ENCODE measurements at places on chromosomes 12 and 14. TPM values are rescaled to one million over a fixed set of nuclear protein-coding genes. Genes with fewer than 3 reads are reported as not detected.

SLC10A1 gene
- total RNA-seq: not detected

JDP2 gene
- 63.8 TPM for total RNA-seq

MIP gene
- total RNA-seq: not detected

TOMM20L gene
- not detected for total RNA-seq

GPRC5D gene
- total RNA-seq: not detected

PTPRB gene
- 0.38 TPM for total RNA-seq

AICDA gene
- not detected for total RNA-seq

NKX2-1 gene
- 4.1 TPM for total RNA-seq

PLCZ1 gene
- total RNA-seq: not detected

ESR2 gene
- under 0.01 TPM for total RNA-seq

OR4E2 gene
- not detected for total RNA-seq

TPH2 gene
- not detected for total RNA-seq

ABHD12B gene
- not detected for total RNA-seq

SLCO1B1 gene
- total RNA-seq: not detected

FAR2 gene
- total RNA-seq: 1.5 TPM

LRRC43 gene
- under 0.01 TPM for total RNA-seq

NUDT14 gene
- total RNA-seq: 45.4 TPM

SSTR1 gene
- total RNA-seq: not detected

CLEC2A gene
- total RNA-seq: not detected

ANAPC7 gene
- total RNA-seq: 44.4 TPM

MMP17 gene
- total RNA-seq: 4.5 TPM

AHSA1 gene
- 137 TPM for total RNA-seq

IGFBP6 gene
- total RNA-seq: 75.5 TPM

LIN7A gene
- not detected for total RNA-seq

TRPV4 gene
- 0.51 TPM for total RNA-seq

CISTR gene
- not detected for total RNA-seq

PLEKHD1 gene
- 0.26 TPM for total RNA-seq

CCDC38 gene
- total RNA-seq: 0.13 TPM

SLC39A5 gene
- 0.13 TPM for total RNA-seq

MGST1 gene
- total RNA-seq: 87.7 TPM

MYH7 gene
- not detected for total RNA-seq

ERP27 gene
- not detected for total RNA-seq

SLC8A3 gene
- total RNA-seq: under 0.01 TPM

LRRC9 gene
- not detected for total RNA-seq

TPCN1 gene
- total RNA-seq: 9.0 TPM

CPNE6 gene
- not detected for total RNA-seq

CAPZA3 gene
- not detected for total RNA-seq

WNT5B gene
- 0.79 TPM for total RNA-seq

KCNA1 gene
- total RNA-seq: not detected

ARHGAP9 gene
- total RNA-seq: not detected

NPFF gene
- not detected for total RNA-seq

TAC3 gene
- total RNA-seq: not detected

ACOT4 gene
- total RNA-seq: 0.26 TPM

IRAK3 gene
- 1.6 TPM for total RNA-seq

Measured in bronchial epithelial cell (primary cell).